Vagina (tissue), 2 donors: ENCODE measurements at places on chromosomes 2 and 18. TPM values are rescaled to one million over a fixed set of nuclear protein-coding genes. Genes with fewer than 3 reads are reported as not detected.

The M1AP gene
- total RNA-seq = 4.9 TPM

DNA sequence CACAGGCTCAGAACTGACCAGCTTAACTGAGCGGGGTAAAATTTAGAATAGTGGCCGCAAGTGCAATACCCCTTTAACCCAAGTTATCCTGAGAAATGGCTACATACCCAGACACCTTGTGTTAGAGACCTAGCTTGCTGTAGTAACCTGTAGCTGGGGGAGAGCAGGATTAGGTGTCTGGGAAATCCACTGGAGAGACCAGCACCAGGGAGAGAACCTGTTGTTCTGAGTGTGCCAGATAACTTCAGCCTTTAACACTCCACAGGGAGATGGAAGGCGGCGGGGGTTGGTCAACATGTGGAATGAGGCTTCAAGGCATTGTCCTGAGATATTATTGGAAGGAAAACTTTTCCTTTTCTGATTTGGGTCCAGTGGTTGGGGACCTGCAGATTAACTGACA lies 356.0 kb downstream of the PTPRM start:
- no peak for DNase-seq

The SERPINB12 gene
- total RNA-seq = 20.1 TPM

The ALK gene
- total RNA-seq = 0.74 TPM

DNA sequence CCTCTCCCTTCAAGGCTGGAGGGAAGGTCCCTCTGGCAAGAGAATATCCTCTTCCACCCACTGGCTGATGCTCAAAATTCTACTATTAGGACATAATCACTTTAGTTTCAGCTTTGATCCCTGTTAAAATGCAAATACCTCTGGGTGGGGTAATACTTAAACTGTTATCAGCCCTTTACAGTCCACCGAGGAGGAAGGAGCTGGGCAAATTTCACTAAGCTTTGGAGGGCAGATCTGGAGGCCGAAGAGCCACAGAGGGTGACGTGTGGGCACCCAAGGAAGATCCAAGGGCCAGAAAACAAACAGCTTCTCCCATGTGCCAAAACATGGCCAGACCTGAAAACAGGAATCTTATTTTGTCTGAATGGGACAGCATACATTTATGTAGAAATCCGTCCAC lies 74.6 kb upstream of the BCL11A start:
- no peak for DNase-seq

DNA sequence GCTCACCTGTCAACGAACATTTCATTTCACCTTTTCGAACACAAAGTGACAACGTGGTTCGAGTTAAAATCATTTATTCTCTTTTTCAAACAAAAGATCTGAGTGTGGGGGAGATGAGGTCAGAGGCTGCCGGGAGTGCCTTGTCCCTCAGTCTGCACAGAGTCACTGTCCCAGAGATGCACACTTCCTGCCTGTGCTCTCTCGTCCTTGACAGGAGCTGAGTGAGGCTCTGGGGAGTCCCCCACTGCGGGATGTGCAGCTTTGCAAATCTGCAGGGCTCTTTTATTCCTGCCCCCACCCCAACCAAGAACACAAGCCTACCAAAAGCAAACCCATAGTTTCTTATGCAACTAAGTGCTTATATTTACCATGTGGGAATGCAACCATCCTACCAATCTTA lies 497.8 kb downstream of the EIPR1 start:
- peak; percentile 85 for DNase-seq

DNA sequence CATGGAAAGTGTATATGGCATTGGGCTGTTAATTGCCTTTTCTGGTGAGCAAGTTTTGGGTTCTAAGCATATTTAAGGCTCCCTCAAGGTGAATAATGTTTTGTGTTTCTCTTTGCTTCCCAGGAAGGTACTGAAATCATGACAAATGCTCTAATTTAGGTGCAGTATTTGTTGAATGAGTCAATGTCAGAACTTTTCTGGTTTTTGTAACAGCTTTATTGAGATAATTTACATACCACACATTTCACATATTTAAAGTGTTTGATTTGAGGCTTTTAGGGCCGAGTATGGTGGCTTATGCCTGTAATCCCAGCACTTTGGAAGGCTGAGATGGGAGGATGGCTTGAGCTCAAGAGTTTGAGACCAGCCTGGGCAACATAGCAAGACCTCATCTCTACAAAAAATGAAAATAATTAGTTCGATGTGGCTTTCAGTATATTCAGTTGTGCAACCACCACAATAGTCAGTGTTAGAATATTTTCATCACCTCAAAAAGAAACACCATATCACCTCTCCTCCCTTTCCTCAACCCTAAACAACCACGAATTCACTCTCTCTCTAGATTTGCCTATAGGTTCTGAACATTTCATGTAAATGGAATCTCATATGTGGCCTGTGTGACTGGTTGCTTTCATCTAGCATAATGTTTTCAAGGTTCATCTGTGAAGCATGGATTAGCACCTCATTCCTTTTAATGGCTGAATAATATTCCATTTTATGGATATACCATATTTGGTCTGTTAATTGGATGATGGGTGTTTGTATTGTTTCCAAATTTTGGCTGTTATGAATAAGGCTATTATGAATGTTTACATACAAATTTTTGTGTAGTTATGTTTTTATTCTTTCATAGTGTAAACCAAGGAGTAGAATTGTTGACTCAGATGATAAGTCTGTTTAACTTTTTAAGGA lies 54.9 kb downstream of the MGAT5 start:
- DNase-seq = no peak

DNA sequence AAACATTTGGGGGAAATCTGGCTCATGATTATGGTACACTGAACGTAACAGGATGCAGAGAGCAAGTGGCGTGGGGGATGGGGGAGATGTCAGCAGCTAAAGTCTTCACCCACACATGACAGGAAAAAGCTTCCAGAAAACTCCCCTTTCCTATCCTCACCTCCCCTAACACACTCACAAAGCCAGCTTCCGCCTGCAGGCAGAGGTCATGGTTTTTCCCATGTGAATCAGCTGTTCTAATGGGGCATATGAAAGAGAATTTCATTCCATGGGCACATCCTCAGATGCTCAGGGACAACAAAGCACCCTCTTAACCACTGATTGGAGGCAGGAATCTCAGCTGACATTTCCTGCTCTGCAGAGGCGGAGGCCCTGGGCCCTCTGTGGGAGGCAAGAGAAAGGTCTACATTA lies 129.1 kb downstream of the TSN start:
- DNase-seq = no peak

The FEV gene
- not detected for total RNA-seq

The TANK gene
- total RNA-seq = 94.0 TPM

- DNase-seq = no peak
Observed at GRCh38 chr2:135815269-135815668, 21.7 kb downstream of the LCT start.

DNA sequence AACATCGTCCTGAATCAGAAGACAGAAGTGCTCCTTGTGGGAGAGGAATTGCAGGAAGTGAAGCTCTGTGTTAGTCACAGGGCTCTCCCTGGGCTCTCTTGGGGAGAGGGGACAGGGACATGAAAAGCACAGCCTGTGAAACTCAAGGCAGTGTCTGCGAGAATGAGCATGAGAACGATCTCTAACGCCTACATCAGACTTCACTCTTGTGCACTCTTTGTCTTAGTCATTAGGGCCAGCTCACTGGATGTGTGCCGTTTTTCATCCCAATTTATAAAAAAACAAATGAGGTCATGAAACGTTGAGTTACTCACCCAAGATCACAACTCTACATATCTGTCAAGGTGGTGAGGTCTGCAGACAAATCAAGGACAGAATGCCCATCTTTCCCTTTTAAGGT lies 27.0 kb upstream of the TWIST2 start:
- DNase-seq = no peak

The HOXD3 gene
- 11.8 TPM for total RNA-seq

DNA sequence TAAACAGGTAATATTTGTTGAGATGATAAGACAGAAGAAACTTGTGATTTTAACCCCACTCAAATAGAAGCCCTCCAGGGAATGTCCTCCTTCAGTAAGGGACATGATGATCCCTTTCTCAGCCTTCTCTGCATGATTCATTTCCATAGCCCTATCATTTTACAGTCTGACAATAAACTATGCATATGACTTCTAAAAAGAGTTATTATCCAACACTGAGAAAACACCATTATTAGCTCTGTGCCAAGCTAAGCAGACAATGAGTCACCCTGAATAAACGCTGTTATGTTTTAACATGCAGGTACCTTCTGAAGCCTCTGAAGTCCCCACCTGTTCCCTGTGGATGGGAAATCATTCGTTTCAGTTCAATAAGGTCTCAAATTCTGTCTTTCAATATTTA lies 54.7 kb downstream of the DTNB start:
- DNase-seq = no peak

The ROCK1 gene
- 39.0 TPM for total RNA-seq

DNA sequence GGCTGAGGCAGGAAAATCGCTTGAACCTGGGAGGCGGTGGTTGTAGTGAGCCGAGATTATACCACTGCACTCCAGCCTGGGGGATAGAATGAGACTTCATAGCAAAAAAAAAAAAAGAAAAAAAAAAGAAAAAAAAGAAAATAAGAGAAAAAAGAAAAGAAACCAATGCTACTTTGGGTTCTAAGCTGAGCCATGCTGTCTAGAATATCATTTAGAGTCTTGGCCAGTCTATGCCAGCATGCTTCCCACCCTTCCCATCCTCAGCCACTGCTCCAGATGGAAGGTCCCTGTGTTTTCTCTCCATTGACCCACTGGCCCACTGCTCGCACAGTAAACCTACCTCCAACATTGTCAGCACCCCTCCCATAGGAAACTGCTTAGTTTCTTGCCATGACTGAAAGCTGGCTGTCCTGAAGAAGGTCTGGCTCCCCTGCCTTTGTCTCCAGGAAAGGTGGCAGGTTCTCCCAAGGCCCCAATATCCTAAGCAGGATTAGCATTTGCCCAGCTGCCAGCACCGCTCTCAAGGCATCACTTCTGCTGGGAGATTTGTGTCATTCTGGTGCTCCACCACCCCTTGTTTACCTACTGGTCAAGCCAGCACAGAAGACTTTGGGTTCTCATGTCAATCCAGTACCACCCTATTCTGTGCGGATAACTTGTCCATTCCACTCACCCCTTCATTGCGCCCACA lies 47.3 kb upstream of the PAPOLG start:
- DNase-seq = no peak

DNA sequence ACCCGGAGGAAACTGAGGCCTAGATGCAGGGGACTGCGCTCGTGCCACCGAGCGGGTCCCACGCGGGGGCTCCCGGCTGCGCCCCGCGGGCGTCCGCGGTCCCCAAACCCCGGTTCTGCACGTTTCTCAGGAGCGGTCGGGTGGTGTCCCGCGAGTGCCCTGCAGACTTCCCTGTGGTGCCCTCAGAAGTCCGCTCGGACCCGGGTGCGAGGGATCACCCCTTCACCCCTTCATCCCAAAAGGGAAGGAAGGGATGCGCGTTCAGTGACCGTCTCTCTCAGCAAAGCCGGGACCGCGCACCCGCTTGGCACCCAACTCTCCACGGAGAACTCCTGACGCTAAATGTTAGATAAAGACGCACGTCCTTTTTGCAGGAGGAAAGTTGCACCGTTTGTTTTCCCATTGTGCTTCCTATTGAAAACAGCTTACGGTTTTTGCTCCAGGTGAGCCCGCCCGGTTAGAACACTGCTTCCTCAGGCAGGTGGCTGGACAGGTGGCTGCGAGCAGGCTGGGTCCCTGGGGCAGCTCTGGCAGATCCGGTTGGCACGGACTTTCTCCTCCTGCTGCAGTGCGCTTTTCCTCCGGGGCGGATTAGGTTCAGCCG lies 779 bp downstream of the DGKD start:
- DNase-seq = no peak

DNA sequence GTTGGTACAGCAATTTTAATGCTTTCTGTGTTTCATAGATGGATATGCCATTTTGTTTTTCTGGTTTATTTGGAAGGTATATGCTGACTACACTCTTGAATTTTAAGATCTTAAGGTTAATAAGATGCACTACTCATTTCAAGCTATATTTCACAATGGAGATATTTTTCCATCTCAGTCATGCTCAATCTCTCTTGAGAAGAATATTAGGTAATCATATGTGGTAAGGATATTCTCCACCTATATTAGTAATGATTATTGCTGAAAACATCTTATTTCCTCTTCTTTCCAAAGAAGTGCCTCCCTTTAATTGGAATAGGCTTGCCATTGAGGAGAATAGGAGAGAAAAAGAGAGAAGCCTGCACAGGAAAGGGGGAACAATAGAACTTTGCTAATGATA lies 40.1 kb downstream of the EPB41L3 start:
- no peak for DNase-seq

The TXNDC2 gene
- total RNA-seq = 0.49 TPM

The ACTG2 gene
- total RNA-seq = 413 TPM

GRCh38 chr18:22628795-22629510 lies 211.2 kb upstream of the CTAGE1 start:
- no peak for DNase-seq

The FAM237A gene
- total RNA-seq = not detected

- no peak for DNase-seq
Observed at GRCh38 chr2:130387804-130388203, 31.9 kb downstream of the PTPN18 start.

The LYG2 gene
- total RNA-seq = not detected

DNA sequence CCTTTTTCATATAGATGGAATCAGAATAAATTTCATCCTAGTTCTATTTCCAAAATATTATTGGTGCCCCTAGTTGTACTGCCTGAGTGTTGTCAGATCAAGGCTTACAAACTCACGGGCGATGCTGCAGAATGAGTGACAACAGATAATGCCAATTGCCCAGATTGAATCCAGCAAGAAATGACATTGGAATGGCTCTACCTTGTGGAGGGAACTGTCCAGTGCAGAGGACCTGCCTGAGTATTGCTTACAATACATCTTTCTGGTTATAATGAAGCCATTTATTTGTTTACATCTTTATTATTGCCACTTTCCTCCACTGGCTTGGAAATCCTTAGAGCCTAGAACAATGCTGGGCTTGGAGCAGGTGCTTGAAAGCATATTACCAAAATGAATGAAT lies 7.8 kb upstream of the IL1R2 start:
- DNase-seq = no peak

The CHRNG gene
- total RNA-seq = not detected

DNA sequence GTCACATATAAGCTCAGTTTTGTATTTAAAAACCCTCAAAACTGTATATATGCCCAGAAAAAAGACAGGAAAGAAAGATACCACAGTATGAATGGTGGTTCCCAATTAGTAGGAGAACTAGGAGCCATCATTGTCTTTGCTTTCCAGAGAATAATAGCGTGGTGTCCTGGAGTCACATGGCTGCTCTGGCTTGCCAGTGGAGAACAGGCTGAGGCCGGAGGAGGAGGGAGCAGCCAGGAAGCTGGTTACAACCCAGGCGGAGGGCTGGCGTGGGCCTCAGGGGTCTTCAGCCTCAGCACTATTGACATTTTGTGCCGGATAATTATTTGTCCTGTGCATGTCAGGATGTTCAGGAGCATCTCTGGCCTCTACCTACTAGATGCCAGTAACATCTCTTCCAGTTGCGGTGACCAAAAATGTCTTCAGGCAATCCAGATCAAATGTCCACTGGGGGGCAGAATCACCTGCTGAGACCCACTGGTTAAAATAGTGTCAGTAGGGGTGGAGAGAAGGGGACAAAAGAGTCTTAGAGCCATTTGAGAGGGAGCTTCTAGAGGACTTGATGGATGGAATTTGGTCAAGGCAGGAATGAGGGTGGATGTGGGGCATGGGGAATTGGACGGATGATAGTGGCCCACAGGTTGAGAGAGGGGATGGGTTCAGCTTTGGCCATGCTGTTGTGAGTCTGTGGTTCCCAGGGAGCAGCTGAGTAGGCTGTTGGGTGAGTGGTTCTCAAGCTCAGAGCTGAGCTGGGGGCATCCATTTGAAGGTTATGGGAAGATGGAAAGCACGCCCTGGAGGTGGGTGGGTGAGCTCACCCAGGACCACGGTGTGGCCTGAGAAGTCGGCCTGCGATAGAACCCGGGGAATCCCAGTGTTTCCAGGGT lies 144.9 kb downstream of the AGAP1 start:
- no peak for DNase-seq
